ENCODE measurements at places on chromosomes 3 and 15.

DNA sequence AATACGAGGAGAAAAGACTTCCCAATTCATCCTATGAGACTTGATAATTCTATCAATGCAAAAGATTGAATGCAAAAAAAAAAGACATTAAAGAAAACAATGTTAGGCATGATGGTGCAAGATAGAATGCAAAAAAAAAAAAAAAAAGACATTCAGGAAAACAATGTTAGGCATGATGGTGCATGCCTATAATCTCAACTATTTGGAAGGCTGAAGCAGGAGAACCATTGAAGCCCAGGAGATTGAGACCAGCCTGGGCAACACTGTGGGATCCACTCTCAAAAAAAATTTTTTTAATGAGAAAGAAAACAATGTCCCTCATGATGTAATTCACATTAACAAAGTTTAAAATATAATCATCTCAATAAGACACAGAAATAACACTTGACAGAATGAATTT is 75.9 kb downstream of the MYO9A start:
- DNase-seq = no peak

GRCh38 chr3:158845765-158846350 is 44.0 kb downstream of the MFSD1 start:
- DNase-seq = peak; percentile 46

GRCh38 chr15:85475711-85476110 is 95.3 kb downstream of the AKAP13 start:
- no peak for DNase-seq

GRCh38 chr3:107416886-107417285 is 39.6 kb downstream of the CCDC54 start:
- DNase-seq = no peak

Data from NCI-H1694 treated with DMSO at 0.1 percent for 48 hours (cell line).